ENCODE measurements at places on chromosomes 4 and X. TPM values are rescaled to one million over a fixed set of nuclear protein-coding genes. Genes with fewer than 3 reads are reported as not detected.

DNA sequence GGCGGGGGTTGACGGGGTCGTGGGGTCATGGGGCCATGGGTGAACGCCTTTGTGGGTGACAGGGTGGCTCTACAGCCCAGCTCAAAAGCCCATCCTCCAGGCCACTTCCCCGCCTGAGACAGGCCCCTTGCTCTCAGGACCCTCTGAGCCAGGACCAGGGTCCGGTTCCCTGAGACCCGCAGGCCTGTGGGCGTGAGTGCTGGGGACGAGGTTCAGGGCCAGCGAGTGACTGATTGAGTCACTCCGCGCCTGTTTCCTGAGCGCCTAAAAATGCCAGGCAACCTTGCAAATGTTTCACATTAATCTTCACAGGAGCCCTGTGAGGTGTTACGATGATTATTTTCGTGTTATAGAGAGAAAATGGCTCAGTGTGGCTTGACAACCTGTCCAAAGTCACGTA, 97.8 kb downstream of the ZNF674 start:
- DNase-seq, result no peak

BLOC1S4 gene
- 37.5 TPM for total RNA-seq

RNF212 gene
- not detected for total RNA-seq

- DNase-seq, result no peak
Measured at GRCh38 chr4:16663732-16664131, 234.7 kb downstream of the LDB2 start.

PAGE4 gene
- total RNA-seq, result not detected

DNA sequence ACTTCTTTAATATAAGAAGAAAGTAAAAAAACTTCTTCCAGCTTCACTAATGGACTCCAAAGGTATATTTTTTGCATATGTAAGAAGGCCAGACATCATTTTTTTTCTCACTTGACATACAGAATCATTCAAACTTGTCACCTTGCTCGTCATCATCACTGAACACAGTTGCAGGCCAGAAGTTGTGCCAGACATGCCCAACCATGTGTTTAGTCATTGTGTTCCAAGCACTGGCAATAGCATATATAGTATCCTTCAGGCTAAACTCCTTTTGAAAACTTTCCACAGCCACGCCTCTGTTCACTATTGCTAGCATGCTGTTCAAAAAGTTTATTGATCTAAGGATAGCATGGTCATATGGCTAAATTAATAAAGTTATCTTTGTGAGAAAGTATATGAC, 83.3 kb downstream of the CHIC2 start:
- no peak for DNase-seq

- no peak for DNase-seq
Measured at GRCh38 chr4:101415962-101416361, 68.6 kb upstream of the PPP3CA start.

MFAP3L gene
- total RNA-seq, result 2.2 TPM

GRCh38 chr4:153472122-153473037, 6.2 kb downstream of the TMEM131L start:
- DNase-seq, result no peak

NMU gene
- total RNA-seq, result not detected

GRCh38 chr4:182245541-182246215, 2.5 kb downstream of the TENM3 start:
- no peak for DNase-seq

BANK1 gene
- not detected for total RNA-seq

ETDB gene
- not detected for total RNA-seq

JADE3 gene
- total RNA-seq, result 1.8 TPM

- DNase-seq, result no peak
Measured at GRCh38 chrX:153226344-153227185, 47.5 kb downstream of the MAGEA1 start.

CD40LG gene
- total RNA-seq, result not detected

- DNase-seq, result no peak
Measured at GRCh38 chr4:162891788-162892707, 274.6 kb downstream of the NAF1 start.

GRCh38 chrX:129744861-129745321, 6.1 kb downstream of the XPNPEP2 start:
- DNase-seq, result no peak

- no peak for DNase-seq
Measured at GRCh38 chrX:66013194-66013816, 26.6 kb downstream of the VSIG4 start.

DNA sequence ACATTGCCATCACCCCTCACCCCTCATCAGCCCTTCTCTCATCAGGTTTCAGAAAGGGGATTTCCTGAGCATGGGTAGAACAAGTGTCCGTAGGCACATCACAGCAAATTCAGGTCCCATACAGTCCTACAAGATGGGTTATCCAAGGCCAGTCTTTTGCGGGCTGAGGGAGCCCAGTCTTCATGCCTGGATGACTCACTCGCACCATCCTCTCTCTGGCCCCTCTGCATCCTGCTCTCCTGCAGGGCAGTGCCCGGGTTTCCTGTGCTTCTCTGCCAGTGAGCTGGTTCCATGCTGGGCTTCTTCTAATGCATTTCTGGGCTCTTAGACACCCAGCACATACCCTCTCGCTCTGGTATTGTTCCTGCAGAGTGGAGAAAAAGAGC, 7.3 kb upstream of the INTS6L start:
- DNase-seq, result no peak

DNA sequence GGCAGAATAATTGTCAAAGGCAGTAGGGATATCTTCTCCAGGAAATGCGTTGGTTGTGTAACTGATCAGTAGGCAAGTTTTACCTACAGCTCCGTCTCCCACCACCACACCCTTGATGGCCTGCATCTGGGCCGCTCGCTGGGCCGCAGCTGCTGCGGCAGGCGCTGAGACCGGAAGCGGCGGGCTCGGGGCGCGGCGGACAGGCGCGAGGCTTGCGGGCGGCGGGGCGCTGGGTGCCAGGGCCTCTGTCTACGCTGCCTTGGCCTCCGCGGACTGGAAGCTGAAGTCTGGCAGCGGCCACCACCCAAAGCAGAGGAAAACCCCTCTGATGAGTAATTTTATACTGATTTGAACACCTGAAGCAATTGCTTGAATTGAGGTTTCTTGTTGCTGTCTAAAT, 124.2 kb upstream of the ZIC3 start:
- DNase-seq, result no peak

DNA sequence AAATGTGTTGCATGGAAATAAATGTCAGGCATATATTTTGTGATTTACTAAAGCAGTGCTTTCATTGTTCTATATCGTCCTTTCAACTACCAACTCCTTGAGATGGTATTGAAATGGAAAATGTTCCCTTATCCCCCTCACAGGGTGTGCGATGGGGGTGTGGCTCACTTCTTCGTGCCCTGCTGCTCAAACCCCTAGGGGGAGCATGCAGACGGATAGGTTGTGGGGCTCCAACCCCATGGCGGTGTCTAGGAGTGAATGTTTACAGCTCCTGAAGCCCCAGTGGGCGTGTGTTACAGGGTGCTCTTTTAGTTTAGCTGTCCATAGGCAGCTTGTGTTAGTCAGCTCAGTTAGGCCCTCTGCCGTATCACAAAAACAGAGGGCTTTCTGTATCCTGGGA, 287.7 kb upstream of the EMCN start:
- DNase-seq, result no peak

ADAM29 gene
- not detected for total RNA-seq

DNA sequence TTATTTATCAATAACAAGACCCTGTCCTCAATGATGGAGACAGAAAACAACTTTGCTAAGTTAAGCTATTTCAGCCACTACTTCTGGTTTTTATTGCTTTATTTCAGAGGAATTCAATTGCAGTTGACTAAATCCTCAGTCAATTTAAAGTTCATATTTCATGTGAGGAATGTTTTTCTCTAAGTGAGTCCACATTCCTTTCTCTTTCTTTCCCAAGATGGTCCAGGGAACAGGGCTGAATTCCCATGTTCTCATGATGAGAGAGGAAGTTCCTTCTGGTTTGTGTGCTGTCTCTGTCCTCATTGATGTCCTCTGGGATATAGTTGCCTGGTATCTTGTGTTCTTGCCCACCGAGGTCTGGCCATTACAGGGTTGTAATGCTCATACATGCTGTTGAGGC, 117.2 kb downstream of the SLIT2 start:
- no peak for DNase-seq

Measured in ascending aorta (tissue), 2 donors.